ENCODE measurements at places on chromosomes 11 and 22.

GRCh38 chr22:48235744-48236143, 1473.3 kb downstream of the TBC1D22A start:
- no peak for DNase-seq

DNA sequence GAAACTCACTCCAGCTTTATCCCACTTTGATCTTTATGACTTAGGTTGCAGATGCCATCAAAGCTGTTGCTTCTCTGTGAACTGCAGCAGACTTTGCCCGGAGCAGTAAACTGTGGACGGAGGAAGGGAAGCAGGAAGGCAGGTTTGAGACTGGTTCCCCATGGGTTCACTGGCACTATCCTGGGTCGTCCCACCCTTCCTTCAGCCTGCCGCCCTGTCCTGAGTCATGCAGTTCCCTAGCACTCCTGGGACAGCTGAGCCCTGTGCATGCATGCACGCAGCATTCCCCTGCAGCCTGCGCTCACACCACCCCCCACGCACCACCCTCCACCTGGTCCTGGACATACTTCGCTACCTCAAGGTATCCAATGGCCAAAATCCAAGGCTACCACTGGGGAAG, 23.5 kb upstream of the P2RY2 start:
- no peak for DNase-seq

- DNase-seq, result no peak
These were observed 36.9 kb upstream of the POLA2 start for GRCh38 chr11:65224930-65225278.

- DNase-seq, result no peak
These were observed 37.1 kb upstream of the MMP12 start for GRCh38 chr11:102911758-102912481.

Data from stimulated activated CD4-positive, alpha-beta T cell treated with anti-CD3 and anti-CD28 coated beads, Interleukin-1b, Interleukin-23, amount 100 ng/mL, for 1 hour (primary cell).